Stimulated activated CD4-positive, alpha-beta T cell treated with anti-CD3 and anti-CD28 coated beads, Interleukin-2, amount 100 ng/mL, for 48 hours (primary cell): ENCODE measurements at places on chromosomes 2 and 18.
A peak's percentile ranks its signal among the peaks of the same experiment; 100 is the strongest.

GRCh38 chr2:11889101-11889850 lies 142.8 kb downstream of the LPIN1 start:
- no peak for DNase-seq

- no peak for DNase-seq
Observed at GRCh38 chr2:47656715-47657600, 126.0 kb upstream of the MSH6 start.

DNA sequence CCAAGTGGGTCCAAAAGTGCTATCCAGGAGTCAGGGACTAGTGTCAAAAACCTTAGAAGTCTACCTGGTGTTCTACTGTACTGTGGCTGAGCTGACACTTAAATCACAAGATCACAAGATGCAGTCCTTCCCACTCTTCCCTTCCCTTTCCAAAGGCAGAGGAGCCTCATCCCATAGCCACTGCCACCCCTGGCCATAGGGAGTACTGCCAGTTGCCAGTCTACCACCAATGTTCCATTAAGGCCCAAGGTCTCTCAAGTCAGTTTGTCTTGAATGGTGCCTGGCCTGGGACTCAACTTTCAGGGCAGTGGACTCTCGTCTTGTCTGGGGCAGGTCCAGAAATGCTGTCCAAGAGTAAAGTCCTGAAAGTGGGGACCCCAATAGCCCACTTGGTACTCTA lies 585.6 kb downstream of the NUP35 start:
- DNase-seq: no peak

GRCh38 chr2:223055140-223055539 lies 3.1 kb downstream of the KCNE4 start:
- no peak for DNase-seq

DNA sequence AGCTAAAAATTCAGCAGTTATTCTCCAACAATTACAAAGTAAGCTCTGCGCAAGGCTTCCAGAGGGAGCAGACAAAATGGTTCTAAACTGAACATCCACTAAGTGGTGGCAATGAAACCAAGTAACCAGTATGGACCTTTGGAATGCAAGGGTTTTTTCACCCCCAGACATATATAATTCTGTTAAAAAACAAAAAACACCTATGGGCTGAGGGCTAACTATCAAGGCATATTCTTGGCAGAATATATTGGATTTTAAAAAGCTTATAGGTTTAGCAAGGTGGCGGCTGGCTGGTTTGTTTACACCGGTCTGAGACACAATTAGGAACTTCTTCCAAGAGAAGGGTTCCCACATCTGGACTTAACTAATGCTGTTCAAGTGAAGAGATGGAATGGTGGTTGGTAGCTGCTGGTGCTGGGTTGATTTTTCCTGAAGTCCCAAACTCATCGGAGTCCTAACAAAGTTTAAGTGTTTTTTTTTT lies 2.8 kb downstream of the ZFP36L2 start:
- no peak for DNase-seq

DNA sequence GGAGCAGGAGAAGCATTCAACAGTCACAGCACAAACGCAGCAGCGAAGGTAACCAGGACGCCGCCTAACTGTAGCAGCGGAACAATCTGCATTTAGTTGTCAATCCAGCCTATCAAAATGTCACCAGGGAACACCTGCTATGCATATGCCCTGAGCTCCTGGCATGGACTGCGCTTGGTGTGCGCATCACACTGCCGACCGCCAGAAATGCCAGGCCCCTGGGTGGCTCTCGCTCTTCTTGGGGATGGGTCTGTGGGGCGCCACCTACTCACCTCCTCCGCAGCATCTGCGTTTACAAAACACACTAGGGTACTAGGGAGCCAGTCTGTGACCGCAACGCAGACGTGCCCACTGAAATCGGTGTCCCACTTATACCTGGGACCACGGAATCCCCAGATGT lies 31.7 kb downstream of the ZNF516 start:
- DNase-seq: no peak

DNA sequence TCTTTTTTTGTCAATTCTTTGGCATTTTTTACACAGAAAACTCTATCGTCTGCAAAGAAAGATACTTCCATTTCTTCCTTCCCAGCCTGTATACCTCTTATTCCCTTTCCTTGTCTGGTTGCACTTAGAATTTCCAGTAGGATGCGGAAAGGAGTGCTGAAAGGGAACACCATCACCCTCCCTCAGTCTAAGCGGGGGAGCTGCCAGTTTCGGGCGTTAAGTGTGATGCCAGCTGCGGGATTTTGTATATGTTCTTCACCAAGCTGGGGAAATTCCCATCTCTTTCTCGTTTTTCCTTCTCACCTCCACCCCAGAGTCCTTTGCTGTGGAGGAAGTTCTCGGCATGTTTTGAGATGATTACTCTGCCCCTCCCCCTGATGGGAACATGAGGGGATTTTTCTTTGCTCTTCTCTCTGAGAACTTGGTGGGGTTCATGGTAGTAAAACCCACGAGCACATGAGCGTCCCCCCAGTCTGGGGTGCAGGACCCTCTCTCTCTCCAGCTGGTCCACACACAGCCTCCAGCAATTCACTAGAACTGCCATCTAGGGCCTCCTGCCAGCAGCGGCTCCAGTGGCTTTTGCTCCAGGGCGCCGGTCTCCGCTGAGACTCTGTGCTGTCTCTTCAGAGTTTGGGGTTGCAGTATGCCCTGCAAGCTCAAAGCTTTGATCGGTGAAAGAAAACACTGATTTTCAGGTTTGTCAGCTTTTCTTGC lies 15.5 kb downstream of the AQP12A start:
- DNase-seq: no peak

GRCh38 chr2:224039770-224040440 lies 819 bp upstream of the SERPINE2 start:
- DNase-seq: no peak

GRCh38 chr2:104888489-104889258 lies 34.8 kb downstream of the POU3F3 start:
- DNase-seq: no peak

DNA sequence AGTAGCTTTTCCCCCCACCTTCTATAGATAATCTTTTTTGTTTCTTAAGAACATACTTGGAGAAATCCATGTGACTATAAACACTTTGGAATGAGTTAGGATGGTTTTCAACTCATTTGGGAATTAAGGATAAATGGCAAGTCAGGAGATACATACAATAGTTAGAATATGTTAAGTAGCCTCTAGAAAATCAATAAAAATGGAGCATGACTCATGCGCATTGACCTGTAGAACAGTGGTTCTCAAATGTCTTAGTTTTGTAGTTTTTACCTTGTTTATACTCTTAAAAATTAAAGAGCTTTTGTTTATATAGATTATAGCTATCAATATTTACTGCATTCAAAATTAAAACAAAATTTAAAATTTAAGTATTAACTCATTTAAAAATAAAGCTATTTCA lies 24.7 kb downstream of the NUP35 start:
- DNase-seq: no peak

DNA sequence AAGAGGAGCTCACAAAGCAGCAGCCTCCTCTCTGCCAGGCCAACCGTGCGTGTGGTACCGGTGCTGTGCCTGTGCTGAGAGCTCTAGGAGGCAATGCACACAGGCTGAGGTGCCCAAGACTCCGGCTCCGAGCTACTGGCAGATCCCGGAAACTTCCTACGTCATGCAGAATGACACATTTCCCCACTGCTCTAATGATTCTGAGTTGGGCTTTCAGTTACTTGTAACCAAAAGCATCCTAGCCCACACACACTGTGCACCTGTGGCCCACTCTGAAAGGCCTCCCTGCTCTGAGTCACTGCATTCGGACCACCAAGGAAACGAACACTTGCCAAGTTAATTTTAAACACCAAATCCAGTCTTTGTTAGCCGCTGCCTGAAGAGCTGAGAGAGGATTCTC lies 9.3 kb upstream of the RNU4ATAC start:
- no peak for DNase-seq

- DNase-seq: no peak
Observed at GRCh38 chr2:144675731-144676130, 155.8 kb upstream of the ZEB2 start.

DNA sequence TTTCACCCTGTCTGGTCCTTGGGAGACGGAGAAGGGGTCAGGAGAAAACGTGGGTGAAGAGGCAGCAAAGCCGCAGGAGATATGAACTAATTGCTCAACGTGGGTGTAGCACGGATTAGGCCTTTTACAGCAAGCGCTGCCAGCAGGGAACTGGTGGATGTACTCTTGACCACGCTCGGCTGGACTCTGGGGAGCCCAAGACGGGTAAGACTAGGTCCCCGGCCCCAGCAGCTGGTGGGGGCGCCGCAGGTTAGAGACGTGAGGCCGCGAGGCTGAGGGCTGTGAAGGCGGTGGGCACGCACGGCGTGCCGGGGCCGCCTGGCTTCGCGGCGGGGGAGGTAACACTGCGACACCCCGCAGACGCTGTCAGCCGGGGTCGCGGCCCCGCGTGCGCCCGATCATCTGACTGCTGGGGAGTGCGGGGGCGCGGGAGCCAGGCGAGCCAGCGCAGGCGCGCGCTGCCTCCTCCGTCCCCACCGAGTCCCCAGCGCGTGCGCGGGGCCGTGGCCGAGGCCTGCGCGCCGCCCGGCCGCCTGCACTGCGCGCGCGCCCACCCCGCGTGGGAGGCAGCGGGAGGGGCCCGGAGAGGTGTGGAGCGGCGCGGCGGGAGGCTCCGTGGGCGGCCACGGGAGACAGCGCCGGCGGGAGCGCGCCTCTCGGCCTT lies at the start of gene CLIP4:
CLIP4 (plus strand) TSS at position 470 of the 664 bp plus-strand sequence. CDS start 5,974 bp downstream, outside the sequence.
- DNase-seq: peak; percentile 66

- DNase-seq: no peak
Observed at GRCh38 chr2:119706221-119706620, 27.2 kb downstream of the TMEM177 start.

- DNase-seq: no peak
Observed at GRCh38 chr18:23722646-23723045, 33.4 kb downstream of the LAMA3 start.

GRCh38 chr2:95208106-95208505 lies 785 bp downstream of the ZNF892 start:
- no peak for DNase-seq

DNA sequence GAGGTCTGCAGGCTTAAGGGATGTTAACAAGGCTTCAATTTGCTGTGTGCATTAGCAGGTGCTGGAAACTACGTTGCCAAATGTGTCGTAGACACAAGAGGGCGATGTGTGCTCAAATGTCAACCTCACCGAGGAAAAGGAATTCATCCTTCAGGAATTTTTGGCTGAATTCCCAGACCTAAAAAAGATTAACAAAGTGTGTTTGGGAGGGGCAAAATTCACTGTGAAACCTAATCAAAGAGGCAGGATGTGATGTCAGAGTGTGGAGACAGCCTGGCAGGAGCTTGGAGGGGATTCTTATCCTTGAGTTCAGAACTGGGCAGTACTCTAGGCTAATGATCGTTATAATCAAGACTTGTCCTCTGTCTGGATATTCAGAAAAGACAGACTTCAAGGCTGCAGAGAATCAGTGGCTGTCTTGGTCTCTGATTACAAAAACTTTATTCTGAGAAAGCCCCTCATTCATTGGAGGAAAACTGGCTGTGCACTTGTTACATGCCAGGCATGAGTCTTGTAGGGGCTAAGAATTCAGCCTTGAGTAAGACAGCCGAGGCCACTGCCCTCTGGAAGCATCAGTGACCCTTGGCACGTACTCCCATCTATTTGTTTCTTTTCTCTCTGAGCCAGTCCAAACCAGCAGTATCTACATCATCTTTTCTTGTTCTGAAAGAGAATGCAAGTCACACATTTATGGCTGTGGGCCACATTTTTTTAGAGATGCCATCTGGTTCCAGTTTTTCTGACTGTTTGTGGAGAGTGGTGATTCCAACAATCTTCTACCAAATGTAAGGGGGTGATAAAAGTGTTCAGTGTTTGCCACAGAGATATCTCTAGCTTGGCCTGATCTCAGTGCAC lies 18.7 kb upstream of the SCYGR1 start:
- DNase-seq: no peak

DNA sequence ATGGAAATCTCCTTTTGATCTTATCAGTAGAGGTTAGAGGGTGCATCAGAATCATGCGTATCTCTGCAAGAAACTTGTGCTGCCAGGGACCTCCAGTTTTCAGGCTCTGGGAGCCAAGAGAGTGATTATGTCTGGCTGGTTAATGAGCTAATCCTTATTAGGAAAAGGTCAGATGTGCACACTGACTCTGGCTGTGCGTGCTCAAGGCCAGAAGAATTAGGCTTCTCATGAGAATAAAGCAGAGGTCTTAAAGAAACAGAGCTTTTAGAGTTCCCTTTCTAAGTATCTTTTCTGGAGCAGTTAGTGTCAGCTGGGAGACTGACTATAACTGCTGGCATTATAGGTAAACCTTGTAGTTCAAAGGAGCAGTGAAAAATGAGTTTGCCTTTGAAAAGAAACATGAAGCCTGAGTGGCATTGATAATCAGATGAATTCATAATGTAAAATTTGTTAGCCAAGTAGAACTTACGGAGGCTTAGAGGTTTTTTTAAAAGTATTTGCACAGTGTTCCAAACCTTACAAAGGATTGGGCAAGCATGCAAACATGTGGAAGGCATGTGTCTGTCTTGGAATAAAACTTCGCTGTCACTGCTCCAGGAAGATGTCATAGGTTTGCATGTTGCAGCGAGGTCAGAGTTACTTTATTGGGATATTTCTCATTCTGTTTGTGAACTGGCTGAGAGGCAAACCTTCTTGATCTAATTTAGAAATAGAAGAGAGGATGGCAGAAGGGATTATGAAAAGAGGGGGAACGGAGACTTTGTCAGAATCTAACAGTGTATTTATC lies 151.7 kb downstream of the ARHGAP28 start:
- no peak for DNase-seq

GRCh38 chr18:57122936-57123510 lies 23.9 kb upstream of the BOD1L2 start:
- DNase-seq: no peak

DNA sequence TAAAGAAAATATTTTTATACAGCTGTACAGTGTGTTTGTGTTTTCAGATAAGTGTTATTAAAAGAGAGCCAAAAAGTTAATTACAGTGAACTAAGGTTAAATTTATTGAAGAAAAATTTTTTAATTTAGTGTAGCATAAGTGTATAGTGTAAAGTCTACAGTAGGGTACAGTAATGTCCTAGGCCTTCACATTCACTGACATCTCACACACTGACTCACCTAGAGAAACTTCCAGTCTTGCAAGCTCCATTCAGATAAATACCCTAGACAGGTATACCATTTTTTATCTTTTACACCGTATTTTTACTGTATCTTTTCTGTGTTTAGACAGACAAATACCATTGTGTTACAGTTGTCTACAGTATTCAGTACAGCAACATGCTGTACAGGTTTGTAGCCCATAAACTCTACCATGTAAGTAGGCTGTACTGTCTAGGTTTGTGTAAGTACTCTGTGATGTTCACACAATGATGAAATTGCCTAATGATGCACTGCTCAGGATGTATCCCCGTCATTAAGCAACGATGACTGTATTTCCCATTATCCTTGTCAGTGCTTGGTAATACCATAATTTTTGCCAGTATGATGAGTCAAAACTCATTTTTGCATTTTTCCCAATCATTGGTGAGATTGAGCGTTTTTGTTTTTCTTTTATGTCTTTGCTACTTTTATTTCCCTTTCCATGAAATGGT lies 48.2 kb upstream of the B3GNT2 start:
- DNase-seq: no peak

DNA sequence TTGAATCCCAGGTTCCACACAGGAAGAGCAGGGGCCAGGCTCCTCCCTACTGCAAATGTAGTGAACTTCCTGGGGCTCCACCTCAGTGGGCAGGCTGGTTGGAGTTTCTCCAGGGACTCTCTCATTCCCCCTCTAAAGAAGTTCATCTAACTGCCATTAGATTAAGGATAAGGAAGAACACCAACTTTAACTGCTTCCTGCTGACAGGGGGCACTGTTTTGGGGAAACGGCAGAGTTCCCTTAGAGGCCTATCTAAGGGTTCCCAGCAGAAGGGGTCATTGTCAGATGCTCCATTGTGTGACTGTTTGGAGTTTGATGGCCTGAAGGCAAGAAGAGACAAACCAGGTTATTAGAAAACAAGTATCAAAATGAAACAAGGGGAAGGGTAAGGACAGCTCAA lies 2159.7 kb upstream of the PIK3C3 start:
- no peak for DNase-seq
